ENCODE measurements at places on chromosomes 6 and 20. TPM values are rescaled to one million over a fixed set of nuclear protein-coding genes. Genes with fewer than 3 reads are reported as not detected.

- no peak for DNase-seq
- no peaks in the 10 kb centered on the region for H3K36me3 ChIP-seq
- no peak overlapping the region for H3K4me3 ChIP-seq
- H3K27me3 ChIP-seq: no peaks in the 10 kb centered on the region
- H3K27ac ChIP-seq: no peak overlapping the region
- no peaks in the 10 kb centered on the region for H3K4me1 ChIP-seq
These were observed 857.3 kb downstream of the FRK start for GRCh38 chr6:115203381-115203780.

DNA sequence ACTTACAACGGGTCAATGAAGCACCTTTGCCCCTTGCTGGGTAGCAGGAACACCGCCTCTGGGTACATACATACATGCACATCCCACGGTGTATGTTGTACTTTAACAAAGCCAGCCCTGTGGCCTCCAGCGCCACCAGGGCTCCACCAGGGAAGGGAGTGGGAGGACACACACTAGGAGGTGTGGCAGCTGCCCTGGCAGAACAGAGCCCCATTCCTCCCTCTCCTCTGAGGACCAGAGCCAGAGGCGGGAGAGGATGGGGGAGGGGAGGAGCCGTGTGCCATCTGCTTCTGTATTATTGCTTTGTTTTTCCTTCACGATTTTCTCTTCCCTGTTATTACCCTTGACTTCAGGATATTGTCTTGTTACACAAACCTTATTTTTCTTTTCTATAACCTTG lies 105.8 kb upstream of the TRAF3IP2 start:
- no peak for DNase-seq
- no peaks in the 10 kb centered on the region for H3K36me3 ChIP-seq
- peaks cover 5% of the 10 kb centered on the region for H3K4me1 ChIP-seq
- no peak overlapping the region for H3K4me3 ChIP-seq
- 0 out of 2 replicates have a peak, but pooled peaks cover 8% of the 10 kb centered on the region for H3K27me3 ChIP-seq

GRCh38 chr6:118963003-118963402 lies 28.0 kb upstream of the MCM9 start:
- no peaks in the 10 kb centered on the region for H3K27me3 ChIP-seq
- no peaks in the 10 kb centered on the region for H3K36me3 ChIP-seq
- DNase-seq: peak; percentile 7
- H3K27ac ChIP-seq: no peak overlapping the region

Gene IL17F
- not detected for total RNA-seq

DNA sequence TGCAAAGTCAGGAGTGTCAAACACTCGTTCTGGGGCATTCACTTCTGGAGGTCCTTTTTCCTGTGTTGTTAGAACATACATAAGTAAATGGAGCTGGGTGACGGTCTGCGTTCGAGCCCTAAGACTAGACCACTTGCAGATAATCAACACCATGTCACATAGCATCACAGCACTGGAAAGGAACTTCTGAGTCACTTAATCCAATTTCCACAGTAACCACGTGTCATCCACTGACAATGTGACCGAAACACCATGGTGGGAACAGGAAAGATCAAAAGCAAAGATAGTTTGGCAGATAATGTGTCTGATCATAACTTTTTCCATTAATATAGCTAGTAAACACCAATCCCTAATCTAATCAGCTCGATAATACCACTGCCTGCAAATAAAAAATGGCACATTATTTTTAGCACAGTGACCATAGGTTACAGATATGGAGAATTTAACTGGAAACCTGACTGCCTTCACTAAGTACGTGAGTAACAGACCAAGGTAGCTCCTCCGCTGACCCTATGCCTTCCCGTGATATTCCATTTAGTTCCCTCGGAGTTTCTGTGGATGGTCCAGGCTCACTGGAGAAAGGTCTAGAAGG lies 34.8 kb downstream of the WRNIP1 start:
- H3K36me3 ChIP-seq: no peaks in the 10 kb centered on the region
- DNase-seq: no peak
- H3K4me1 ChIP-seq: peaks cover 35% of the 10 kb centered on the region
- H3K27ac ChIP-seq: no peak overlapping the region
- no peaks in the 10 kb centered on the region for H3K27me3 ChIP-seq
- H3K4me3 ChIP-seq: no peak overlapping the region

- no peak overlapping the region for H3K4me3 ChIP-seq
- H3K27me3 ChIP-seq: peaks cover 3% of the 10 kb centered on the region
- peak; percentile 12 for DNase-seq
- H3K4me1 ChIP-seq: no peaks in the 10 kb centered on the region
These were observed 186.1 kb downstream of the UNC5CL start for GRCh38 chr6:40852779-40853373.

DNA sequence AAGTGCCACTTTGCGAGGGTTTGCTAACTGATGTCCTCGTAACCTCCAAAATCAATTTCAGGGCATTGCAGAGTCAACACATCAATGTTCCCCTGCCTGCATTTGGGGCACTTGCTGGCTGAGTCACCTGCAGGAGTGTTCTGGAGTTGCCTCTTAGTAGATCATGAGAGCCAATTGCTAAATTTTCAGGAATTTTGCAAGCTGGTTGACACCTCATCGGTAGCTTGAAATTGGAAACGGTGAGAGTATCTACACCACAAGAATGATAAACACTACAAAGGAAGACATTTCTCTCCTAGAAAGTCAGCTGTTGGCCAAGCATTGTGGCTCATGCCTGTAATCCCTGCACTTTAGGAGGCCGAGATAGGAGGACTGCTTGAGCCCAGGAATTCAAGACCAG lies 10.8 kb upstream of the BFSP1 start:
- no peak for DNase-seq
- no peaks in the 10 kb centered on the region for H3K27me3 ChIP-seq
- no peak overlapping the region for H3K4me3 ChIP-seq
- no peak overlapping the region for H3K27ac ChIP-seq
- H3K4me1 ChIP-seq: peaks cover 26% of the 10 kb centered on the region

Data from HCT116 (cell line).